Stimulated activated CD8-positive, alpha-beta memory T cell treated with anti-CD3 and anti-CD28 coated beads, Interleukin-12 subunit alpha, Interleukin-12 subunit beta, amount 100 ng/mL, for 1 hour (primary cell): ENCODE measurements at places on chromosomes 11 and 22.

DNA sequence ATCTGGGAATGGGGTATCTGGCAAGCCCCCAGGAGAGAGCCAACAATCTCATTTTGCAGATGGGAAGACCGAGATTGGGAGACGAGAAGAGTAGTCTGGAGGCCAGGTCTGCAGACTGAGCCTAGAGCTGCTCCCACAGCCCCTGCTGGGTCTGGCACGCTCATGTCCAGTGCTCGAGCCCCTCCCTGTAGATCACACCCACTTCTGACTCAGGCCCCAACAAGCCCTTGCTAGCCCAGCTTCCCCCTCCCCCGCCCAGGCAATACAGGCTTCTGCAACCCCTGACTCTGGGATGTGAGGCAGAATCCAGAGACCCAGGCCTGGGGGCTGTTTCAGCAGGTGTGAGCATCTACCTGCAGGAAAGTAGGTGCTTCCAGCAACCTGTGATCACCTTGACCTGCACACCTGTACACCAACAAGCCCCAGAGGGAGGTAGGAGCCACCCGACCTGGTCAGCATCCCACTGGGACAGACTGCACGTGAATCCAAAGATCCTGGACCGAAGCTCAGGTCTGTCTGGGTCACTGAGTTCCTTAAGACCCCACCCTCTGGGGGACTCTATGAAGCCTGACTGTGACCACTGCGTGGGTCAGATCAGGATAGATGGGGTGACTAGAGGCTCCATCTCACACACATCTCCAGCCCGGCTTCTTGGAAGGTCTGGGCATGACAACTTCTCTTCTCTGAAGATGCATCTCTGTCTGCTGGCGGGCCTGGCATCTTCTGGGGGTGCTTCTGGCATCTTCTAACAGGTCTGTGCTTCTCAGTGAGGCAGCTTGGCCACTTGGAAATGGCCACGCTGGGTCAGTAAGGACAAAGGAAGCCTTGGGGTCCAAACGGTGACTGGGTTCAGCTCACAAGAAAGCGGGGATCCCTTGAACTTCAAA, 29.3 kb downstream of the LINC01488 start:
- DNase-seq, result no peak

GRCh38 chr22:30609260-30610185, 2.5 kb downstream of the TCN2 start:
- DNase-seq, result no peak

DNA sequence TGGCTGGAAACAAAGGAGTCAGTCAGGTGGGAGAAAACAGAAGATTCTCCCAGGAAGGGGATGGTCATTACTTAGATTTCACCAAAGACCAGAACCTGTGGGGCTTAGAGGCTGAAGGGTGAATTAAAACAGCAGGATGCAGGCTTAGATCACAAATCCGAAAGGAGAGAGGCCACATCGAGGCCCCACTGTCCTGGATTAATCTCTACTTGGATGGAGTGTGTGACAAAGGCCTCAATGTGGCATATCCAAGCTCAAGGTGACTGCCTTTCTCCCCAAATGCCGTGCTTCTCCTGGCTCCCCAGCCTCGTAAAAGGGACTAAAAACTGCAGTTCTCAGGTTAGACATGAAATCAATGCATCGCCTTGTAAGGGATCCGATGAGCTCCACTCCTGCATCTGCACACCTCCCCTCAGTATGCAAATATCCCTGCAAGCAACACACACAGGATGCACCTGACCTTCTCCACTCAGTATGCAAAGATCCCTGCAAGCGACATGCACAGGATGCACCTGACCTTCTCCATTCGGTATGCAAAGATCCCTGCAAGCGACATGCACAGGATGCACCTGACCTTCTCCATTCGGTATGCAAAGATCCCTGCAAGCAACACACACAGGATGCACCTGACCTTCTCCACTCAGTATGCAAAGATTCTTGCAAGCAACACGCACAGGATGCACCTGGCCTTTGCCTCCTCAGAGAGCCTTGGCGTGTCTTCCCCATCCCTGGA, 447.4 kb downstream of the BRD1 start:
- no peak for DNase-seq

GRCh38 chr22:49561976-49562375, 265.7 kb downstream of the BRD1 start:
- no peak for DNase-seq

DNA sequence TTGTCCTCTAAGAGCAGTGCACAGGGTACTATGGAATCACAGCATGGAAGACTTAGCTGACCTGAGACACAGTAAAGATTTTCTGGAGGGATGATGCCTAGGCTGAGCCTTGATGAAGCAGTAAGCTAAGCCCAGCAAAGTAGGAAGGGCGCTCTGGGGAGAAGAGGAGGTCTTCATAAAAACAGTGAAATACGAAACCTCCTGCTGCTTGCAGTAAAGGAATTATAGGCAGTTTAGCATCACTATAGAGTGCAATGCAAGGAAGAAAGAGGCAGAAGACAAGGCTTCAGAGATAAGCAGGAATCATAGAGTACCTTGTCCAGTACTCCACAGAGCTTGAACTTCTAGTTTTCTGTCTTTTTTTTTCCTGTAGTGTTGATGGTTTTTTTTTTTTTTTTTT, 555.7 kb upstream of the CADM1 start:
- no peak for DNase-seq

- no peak for DNase-seq
Measured at GRCh38 chr11:88849368-88849767, 216.4 kb downstream of the GRM5 start.

- DNase-seq, result no peak
Measured at GRCh38 chr22:49362211-49362839, 465.3 kb downstream of the BRD1 start.

DNA sequence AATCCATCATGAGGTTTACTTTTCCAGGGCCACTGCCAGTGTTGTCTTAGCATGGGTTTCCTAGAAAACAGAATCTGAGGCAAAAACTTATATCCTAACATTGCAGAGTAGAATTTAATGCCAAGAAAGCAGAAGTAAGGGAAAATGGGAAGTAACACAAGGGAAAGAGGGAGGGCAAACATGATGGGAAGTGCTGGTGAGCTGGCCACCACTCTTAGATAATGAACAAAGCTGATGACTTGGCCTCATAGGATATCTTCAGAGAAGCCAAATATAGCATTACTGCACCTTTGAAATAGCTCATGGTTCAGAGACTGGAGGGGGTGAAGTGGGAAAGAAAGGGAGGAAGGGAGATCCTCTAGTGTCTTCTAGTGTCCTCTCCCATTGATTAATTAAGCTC, 24.8 kb upstream of the CALCB start:
- DNase-seq, result no peak
